NCI-H1105 treated with DMSO at 0.1 percent for 48 hours (cell line): ENCODE measurements at places on chromosomes 1 and 21.

DNA sequence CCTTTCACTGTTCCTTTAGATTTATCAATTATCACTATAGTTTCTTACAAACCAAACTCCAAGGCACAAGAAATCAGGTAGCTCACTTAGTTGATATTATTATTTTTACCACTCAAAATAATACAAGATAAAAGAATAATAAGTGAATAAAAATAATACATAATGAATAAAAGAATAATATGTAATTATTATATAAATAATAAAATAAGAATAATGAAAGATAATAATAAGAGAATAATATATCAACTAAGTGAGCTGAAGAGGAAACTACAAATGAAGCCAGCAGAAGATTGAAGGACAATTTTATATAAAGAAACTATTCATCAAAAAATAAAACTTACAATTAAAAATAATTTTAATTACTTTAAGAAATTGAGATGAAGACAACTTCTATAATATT, 90.6 kb downstream of the LRRIQ3 start:
- no peak for DNase-seq

GRCh38 chr1:183070923-183071618, 47.9 kb downstream of the LAMC1 start:
- DNase-seq = no peak

- no peak for DNase-seq
These were observed 183.1 kb upstream of the KAZN start for GRCh38 chr1:14415396-14415795.

DNA sequence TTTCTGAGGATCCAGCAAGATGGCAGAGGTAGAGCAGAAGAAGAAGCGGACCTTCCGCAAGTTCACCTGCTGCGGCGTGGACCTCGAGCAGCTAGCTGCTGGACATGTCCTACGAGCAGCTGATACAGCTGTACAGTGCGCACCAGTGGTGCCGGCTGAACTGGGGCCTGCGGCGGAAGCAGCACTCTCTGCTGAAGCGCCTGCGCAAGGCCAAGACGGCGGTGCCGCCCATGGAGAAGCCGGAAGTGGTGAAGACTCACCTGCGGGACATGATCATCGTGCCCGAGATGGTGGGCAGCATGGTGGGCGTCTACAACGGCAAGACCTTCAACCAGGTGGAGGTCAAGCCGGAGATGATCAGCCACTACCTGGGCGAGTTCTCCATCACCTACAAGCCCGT, 125.8 kb downstream of the LRIG2 start:
- no peak for DNase-seq

GRCh38 chr1:71745326-71745725, 537.0 kb downstream of the NEGR1 start:
- DNase-seq = no peak

DNA sequence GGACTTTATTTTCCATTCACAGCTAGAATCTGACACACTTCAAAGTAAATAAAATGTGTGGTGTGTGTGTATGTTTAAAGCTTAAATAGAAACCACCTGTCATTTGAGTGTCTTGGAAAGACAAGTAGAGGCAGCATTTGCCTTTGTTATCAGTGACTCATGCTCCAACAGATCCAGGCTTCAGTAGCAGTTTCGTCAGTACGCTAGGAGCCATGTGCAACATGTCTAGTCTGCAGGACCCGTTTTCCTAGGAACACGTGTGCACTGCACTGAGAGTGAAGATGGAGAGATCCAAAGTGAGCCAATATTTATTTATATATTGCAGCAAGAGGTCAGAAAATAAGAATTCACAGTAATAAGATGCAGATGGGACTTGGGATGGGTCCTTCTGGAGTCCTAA, 41.8 kb downstream of the SGIP1 start:
- peak; percentile 12 for DNase-seq
